ENCODE measurements at places on chromosomes 11 and 22.
A peak's percentile ranks its signal among the peaks of the same experiment; 100 is the strongest.

DNA sequence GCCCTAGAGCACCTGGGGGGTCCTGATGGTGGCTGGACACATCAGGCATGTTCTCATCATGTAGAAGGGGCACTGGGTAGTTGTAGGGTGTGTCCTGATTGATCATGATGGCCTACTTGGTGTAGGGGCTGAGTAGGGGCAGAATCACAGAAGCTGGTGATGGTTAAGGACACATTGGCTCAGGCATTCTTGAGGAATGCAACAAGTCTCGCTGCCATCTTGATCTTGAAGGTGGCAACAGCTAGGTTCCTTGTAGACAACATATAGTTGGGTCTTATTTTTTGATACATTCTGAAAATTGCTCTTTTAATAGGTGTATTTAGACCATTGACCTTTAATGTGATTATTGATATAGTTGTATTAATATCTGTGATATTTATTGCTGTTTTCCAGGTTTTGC, 28.1 kb downstream of the PPP6R3 start:
- DNase-seq, result no peak

DNA sequence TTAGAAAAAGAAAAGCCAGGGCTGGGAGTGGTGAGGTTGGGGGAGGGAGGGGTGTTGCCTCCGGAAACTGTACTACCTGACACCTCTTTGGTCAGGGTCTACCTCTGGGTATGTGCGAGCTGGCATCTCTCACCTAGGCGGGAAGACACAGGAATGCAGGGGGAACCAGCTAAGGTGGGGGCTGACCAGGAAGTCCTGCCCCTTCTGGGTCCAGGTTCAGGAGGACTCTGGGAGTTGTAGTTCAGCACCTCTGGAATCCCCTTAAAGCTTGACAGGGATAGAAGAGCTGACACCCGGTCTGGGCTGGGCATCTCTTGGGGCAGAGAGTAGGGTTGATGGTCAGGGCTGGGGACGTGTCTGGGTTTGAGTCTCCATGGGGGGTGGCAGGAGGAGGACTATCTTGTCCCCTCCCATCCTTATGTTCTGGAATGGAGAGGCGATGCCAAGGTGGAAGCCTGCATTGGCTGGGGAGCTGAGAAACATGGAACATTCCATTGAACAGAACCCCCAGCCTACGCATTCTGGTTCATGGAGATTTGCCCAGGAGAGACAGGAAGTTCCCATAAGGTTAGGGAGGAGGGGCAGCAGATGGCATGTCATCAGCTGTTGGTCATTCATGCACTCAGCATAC, 2.1 kb upstream of the KIAA1671 start:
- DNase-seq, result no peak

DNA sequence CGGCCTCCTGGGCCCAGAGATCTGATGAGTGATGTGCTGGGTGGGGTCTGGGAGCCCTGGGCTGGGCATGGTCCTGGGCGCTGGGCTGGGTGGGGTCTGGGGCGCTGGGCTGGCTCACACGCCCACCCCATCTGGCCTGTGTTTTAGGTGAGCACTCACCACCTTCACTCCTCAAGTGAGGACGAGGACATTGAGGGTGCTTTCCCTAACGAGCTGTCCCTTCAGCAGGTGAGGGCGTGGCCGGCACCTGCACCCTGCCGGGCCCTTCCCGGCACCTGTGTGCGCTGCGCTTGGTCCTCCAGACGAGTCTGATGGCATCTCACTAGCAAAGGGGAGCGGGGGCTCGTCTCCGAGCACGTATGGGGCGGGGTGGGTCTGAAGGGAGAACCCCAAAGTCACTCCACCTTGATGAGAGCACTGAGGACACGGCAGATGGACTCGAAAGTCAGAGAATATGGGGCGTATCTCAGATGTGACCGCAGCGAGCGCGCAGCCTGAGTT, 37.9 kb downstream of the SBF1 start:
- DNase-seq, result no peak

DNA sequence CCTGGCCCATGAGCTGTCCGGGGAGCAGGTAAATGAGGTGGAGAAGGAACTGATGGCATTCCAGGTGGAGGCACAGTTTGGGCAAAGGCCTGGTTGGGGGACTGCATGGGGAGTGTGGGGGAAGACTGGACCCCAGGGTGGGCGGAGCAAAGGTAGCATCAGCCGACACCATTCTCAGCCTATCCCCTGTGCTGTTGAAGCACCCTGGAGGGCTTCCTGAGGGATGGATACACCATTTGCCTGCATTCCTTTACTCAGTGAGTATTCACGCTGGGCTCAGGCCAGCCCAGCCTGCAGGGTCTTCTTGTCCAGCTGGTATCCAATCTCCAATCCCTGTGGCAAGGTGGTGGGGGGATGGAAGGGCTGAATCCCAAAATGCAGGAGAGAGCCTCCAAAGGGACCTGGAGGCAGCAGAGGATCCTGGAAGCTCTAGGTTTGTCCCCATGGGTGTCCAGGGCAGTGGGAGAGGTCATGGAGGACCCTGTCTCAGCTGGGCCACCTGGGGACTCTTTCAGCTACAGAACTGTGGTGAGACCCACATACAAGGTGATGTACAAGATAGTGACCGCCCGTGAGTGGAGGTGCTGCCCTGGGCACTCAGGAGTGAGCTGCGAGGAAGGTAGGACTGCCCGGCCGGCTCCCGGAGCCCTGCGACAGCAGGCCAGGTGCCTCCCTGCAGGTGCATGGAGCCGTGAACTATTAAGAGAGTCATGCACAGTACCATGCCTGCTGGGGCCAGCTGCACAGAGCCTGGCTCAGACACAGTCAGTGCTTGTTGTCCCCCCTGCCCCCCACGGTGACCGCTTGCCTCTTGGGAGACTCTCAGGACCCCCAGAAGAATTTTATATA, 9.5 kb downstream of the EMID1 start:
- no peak for DNase-seq

- DNase-seq, result no peak
These were observed 70.3 kb downstream of the MAML2 start for GRCh38 chr11:96272529-96273222.

DNA sequence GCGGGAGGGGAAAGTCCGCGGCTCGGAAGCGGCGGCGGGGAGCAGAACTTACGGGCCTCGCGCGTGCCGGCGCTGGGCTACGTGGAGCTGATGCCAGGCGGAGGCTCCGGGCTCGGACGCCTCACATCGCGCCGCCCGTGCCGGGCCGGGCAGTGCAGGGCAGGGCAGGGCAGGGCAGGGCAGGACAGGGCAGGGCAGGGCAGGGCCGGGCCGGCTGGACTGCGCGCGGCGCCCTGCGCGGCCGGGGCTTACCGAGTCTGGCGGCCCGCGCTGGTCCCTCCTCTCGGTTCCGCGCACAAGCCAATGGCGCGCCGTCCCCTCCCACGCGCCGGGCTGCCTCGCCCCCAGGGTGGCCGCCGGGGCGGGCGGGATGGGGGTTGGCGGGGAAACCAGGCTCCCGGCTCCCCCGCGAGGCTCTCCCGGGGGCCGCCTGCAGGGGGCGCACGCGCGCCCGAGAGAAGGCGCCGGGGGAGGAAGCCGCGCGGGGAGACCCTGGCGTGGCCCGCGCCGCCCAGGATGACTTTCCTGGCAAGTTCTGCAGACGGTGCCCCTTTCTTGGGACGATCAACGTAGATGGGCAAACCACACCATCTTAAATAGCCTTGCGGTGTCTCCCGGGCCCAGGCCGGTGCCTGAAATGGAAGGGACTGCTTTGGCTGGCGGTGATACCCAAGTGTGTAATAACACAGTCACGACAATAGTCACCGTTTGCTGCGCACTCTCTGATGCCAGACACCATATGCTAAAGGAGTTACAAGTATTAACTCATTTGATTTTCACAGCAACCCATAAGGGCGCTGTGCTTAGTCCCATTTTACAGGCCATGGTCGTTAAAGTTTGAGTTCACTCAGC, at the start of gene TP53I11:
Gene TP53I11, minus strand, starts transcription at position 259 of the 852 bp plus-strand sequence. CDS start 12,548 bp downstream, outside the sequence.
- DNase-seq, result no peak

GRCh38 chr11:78230161-78230877, 41.6 kb downstream of the USP35 start:
- no peak for DNase-seq

DNA sequence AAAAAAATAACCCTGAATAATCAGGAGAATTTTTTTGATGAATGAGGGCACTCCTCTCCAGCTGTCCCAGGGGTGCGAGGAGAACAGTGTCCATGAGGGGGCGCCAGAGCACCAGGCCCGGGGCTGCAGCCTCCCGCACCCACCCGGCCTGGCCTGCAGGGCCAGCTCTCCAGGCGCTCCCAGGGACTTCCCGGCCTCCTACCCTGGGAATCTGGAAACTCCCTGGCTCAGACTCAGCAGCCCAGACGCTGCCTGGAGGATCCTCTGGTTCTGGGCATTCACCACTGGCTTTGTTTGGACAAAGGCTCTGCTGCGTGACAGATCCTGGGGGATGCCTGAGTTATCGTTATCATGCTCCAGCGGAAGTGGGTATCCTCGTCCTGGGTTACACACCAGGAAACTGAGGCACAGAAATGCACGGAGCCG, 31.0 kb downstream of the MCM5 start:
- DNase-seq, result peak; percentile 16

DNA sequence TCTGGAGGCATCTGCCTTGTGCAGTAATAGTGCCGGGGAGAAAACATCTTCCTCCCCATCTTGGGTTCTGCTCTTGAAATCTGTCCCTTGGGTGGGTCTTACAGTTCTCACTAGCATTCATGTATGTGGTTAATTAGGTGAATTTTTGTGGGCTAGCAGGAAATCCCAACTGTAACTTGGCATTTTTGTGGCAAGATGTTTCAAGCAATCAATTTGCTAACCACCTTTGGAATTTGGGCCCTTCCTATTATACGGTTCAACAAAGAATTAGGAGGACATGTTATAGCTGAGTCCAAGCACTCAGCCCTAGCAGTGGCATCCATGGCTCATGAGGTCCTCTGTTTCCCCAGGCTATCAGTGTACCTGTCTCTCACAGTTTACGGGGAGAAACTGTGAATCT, 89.1 kb upstream of the MTNR1B start:
- DNase-seq, result no peak

GRCh38 chr11:1117992-1118391, 39.8 kb upstream of the MUC5AC start:
- DNase-seq, result no peak

GRCh38 chr11:66692446-66692845, 14.8 kb upstream of the RBM4B start:
- no peak for DNase-seq

DNA sequence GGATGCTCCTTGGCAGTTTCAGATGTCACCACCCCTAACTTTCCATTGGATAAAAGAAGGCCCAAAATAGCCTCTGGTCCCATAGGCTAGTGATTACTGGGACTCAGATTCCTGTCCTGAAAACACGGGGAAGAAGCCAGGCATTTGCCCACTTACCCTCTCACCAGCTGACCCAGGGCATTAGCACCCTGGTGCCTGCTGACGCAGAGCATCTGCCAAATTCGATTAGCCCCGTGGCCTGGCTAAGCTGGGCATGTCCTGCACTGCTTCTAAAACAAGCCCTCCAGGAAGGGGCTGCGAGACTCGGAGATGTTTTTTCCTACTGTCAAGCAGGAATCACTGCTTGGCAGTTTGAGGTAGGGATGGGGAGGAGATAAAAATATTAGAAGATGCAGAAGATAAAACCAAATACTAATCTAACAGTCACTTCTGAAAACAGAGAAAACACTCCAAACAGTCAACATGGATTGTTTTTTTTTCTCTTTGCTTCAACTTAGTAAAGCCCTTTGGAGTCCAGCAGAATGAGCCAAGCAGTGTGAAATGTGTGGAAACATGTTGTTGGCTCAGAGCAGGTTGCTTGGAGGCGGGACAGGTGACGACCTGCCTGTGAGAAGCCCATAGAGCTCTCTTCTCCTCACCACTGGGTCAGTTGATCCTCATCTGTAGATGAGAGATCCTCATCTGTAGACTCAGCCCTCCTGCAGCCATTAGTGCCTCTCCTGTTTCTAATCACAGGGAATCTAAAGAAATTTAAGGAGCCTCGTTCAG, 54.0 kb downstream of the BDNF start:
- no peak for DNase-seq

DNA sequence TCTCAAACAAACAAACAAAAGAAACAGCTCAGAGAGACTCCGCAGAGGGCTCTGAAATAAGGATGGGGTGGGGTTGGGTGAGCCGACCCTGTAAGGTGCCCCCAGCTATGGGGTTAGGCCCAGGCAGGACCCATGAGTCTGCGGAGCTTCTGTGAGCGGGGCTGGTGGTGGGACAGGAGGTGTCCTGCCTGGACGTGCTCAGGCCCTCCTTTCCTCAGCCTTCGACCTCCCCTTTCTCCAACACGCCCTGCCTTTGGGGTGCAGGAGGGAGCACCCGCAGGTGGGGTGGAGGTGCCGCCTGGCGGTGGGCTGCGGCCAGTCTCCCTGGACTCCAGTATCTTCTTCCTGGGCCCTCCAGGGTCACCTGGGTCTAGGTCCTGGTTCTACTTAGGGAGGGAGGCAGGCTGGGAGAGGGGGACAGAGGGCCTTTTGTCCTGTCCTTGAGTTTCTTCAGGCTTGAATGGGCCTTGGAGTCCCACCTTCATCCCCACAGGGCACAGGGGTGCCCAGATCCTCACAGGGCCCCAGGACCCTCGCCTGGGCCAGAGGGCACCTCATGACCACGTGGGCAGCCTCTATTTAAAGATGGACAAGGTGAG, 12.3 kb downstream of the PRR33 start:
- no peak for DNase-seq

- no peak for DNase-seq
These were observed 23.0 kb upstream of the ZDHHC13 start for GRCh38 chr11:19093976-19094375.

- no peak for DNase-seq
These were observed 53.2 kb downstream of the TSPAN18 start for GRCh38 chr11:44779736-44780520.

DNA sequence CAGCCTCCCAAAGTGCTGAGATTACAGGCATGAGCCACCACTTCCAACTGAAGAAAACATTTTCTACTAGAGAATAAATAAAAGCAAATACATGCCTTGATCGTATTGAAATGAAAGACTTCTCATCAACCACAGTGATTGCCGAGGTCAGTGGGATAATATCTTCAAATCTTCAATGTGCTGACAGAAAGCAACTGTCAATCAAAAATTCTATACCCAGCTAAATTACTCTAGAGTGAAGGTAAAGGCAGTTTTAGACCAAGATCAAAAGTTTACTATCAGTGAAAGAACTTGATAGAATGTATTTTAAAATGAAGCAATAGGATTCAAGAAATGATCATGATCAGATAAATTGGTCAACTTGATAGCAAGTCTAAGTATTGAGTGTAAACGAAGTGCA, 130.6 kb downstream of the BRD1 start:
- DNase-seq, result no peak

- no peak for DNase-seq
These were observed 12.6 kb downstream of the LRRC75B start for GRCh38 chr22:24580276-24580675.

DNA sequence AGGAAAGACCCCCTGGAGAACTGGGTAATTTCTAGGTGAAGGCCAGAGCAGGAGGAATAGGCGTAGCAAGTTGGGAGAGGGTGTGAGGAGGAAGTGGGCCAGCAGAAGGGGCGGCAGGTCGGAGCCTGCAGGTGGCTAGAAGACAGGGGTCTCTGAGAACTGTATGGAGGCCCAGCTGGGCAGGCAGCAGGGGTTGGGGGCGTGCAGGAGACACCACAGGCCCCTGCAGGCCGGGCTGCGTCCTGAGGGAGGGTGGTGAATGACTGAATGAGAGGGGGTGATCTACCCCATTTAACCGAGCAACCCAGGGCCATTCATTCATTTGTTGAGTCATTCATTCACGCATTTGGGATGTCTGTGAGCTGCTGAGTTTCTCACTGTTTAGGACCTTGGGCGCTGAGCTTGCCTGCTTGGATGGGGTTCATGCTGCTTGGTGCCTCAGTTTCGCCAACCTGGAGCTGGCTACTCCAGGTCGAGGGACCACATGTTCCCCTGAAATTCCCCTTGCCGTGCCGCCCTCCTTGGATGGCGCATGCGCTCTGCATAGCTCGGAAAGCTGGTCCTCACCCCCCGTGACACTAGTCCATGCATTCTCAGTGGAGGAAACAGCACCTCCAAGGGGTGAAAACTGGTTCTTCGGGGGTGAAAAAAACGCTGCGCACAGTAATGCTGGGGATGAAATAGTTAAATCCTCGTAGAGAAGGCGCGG, 15.6 kb downstream of the MPPED1 start:
- no peak for DNase-seq
